ENCODE measurements at places on chromosomes 2 and 18.

DNA sequence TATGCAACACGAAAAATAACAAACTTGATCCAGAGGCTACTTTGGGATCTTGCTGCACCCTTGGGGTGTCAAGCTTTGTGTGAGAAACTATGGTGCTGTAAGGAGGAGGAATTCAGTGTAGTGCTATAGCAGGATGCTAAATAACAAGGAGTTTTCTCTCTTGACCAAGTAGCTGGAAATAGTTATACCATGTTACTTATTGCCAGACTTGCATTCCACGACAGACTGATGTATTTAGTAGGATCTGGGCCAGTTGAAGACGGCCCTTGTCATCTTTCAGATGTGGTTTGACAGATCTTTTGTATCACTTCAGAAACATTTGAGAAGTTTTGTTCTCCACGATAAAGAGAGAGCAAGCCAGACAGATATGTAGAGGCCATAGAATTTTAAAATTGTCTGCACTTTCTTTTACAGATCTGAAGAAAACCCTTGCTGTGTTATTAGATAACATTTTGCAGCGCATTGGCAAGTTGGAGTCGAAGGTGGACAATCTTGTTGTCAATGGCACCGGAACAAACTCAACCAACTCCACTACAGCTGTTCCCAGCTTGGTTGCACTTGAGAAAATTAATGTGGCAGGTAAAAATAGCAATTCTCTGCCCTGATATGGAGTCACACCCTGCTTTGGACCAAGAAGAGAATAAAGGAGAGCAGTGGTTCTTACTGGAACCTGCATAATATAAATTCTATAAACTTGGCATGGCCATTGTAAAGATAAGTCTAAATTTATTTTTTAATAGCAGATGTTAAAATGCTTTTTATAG is 16.3 kb downstream of the MGAT5 start:
- DNase-seq = no peak

DNA sequence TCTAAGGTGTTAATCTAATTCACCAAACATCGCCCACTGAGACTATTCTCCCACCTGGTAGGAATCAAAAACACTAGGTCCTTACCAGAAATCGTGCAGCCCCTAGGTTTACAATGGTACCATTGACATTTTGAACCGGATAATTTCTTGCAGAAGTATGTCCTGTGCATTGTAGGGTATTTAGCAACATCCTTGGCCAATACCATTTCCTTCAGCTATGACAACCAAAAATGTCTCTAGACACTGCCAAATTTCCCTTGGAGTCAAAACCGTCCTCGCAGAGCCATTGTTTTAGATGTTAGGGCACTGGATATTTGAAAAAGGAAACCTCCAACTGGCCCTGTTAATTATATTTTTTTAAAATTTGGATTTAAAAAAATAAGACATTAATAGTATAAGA is 3.8 kb downstream of the VPS54 start:
- no peak for DNase-seq

DNA sequence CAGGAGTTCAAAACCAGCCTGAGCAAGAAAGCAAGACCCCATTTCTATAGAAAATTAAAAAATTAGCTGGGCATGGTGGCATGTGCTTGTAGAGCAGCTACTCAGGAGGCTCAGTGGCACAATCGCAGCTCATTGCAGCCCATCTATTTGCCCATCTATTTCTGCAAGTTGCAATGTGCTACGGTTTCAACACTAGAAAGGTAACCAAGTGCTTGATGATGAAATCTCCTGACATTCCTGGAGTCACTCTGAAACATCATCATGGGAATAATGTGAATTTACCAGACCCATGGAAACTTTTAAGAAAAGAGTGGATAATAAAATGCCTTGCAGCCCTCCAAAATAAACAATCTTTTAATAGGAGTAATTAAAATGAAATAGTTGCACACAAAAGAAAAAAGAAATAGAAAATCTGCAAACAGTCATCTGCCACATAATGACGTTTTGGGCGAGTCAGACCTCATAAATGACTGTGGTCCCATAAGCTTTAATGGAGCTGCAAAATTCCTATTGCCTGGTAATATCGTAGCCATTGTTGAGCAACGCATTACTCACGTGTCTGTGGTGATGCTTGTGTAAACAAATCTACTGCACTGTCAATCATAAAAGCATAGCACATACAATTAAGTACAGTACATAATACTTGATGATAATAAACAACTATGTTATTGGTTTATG is 46.6 kb upstream of the AMMECR1L start:
- no peak for DNase-seq

GRCh38 chr2:158191076-158191895 is 89.6 kb downstream of the UPP2 start:
- no peak for DNase-seq

DNA sequence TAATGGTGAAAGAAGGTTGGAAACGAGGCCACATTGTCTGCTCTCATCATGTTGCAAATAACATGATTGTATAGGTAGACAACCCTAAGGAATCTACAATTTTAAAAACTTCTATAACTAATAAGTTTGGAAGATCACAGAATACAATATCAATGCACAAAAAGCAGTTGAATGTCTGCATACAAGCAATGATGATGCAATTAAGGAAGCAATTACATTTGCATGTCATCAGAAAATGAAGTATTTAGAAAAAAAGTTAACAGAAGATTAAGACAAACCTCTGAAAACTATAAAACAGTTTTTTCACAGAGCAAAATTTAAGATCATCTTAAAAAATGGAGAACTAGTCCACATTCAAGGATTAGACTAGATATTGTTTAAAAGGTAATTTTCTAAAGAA is 181.1 kb downstream of the METTL4 start:
- no peak for DNase-seq

- no peak for DNase-seq
Observed at GRCh38 chr2:85156153-85156552, 23.0 kb downstream of the TCF7L1 start.

DNA sequence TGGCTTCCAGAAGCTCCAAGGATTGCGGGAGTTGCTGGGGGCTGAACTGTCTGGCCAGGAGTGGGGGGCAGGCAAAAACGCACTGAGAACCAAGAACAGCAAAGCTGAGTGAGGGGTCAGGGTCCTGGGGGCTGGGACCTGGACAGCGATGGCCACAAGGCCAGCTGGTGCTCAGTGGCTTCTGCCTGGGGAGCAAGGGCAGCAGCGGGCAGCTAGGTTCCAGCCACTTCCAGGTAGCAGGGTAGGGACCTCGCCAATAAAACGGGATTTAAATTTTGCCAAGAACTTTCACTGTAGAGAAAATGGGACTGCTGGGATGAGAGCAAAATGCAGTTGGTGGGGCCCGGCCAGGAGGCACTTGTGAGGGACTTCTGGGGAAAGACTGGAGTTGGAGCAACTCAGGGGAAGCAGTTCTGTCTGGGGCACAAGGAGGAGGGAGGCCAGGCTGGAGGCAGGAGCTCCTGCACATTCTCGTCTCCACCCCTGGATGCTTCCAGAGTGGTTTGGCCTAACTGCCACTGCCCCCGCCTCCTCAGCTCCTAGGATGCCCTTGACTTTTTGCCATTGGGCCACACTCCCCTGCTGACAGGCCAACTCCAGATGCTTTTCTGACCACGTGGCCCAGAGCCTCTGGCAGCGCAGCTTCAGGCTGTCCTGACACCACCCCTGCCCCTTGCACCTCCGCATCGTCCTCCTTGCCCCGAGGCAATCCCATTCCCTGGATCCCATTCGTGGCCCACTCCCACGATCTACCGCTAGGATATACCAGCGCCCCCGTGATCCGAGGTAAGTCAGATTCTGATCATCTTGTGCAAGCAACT is 5.5 kb upstream of the CCDC74A start:
- no peak for DNase-seq

GRCh38 chr2:232652505-232652851 is 19.1 kb downstream of the EFHD1 start:
- no peak for DNase-seq

- no peak for DNase-seq
Observed at GRCh38 chr2:212078103-212078502, 460.5 kb downstream of the ERBB4 start.

DNA sequence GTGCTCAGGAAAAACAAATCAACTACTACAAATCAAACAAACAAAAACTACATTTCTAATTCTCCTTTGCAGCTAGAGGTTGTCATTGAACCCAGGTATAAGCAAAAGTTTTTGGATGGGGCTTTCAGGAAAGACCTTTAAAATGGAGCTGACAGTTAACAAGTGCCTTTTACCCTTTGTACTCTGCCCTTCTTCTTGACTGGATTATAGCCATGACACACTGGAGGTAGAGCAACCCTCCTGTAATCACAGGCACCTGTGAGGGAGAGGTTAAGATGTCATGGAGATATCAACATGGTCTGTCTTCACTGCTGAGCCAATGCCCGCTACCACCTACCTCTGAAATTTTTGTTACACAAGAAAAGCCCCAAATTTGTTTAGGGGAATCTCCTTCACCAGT is 100.0 kb upstream of the GLS start:
- DNase-seq = no peak

DNA sequence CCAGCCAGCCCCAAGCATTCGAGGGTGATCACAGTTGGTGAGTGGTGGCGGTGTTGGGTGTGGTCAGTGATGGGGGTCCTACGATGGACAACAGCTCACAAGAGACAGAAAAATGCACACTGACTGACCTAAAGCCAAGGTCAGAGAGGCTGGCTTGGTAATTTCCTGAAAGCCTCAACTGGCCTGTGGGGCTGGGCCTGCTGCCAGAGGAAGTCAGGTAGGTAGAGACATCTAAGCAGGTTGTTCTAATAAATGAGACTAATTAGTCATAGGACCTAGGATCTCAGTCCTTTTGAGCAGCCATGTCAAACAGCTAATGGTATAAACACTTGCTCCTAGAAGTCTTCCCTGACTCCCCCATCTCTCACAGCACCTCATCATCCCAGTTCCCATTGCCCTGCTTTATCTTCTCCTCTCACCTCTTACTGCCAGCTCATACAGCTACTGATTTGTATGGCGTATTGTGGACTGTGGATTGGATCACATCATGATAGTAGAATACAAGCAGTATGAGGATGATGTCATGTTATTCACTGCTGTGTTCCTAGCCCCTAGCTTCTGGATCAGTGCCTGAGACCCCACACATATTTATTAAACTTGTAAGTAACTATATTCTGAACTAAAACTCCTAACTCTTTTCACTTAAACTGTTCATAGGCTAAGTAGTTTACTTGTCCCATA is 262.9 kb upstream of the KLHL29 start:
- DNase-seq = no peak

DNA sequence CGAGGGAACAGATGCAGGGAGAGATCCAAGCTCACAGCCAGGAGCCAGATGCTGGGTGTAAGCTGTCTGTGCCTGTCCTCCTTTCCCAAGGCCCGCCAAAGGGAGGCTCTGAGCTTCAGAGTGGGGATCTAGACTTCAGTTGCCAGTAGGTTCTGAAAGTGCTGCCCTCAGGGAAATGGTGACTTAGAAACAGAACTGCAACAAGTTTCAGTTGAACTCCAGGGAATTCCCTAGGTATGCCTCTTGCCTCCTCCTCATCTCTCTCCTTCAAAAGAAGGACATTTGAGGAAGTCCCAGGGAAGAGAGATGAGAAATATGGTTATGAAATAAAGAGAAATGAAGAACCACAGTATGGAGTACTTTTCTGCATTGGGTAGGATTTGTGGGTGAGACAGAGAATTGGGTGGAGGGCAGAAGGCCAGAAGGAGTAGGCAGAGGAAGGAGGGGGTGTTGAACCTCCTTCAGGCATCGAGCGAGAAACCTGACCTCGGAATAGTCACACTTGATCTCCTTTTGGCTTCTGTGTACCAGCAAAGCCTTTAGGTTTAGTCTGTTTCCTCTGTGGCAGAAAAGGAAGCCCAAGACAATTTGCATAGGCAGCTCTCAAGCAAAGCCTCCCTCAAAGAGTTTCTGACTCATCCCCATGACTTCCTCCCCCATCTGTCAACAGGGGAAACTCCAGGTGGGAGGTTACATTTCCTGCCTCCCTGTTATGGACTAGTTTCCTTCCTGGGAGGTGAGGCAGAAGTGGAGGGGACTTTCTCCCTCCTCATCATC is 45.7 kb downstream of the QPCT start:
- DNase-seq = no peak

- no peak for DNase-seq
Observed at GRCh38 chr2:1495676-1496358, 82.6 kb downstream of the TPO start.

DNA sequence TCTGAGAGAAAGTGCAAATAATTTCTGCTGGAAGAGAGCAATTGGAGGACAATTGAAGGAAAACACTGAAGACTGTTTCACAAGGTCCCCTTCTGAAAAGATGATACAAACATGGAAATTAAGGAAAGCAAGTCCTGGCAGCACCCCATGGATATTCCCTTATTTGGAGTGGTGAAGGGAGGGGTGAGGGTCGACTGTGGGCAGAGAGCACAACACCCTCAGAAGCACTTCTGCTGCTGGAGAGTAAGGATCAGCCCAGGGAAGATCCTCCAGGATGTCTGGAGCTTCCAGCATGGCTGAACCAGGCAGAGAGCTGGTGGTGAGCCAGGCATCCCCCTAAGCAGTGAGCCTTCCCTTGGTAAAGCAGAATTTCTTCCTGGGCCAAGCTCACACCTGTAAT is 54.7 kb downstream of the LINC00305 start:
- DNase-seq = no peak
